ENCODE measurements at places on chromosomes 1 and 21. TPM values are rescaled to one million over a fixed set of nuclear protein-coding genes. Genes with fewer than 3 reads are reported as not detected.

GRCh38 chr1:221510793-221511503 is 230.9 kb downstream of the DUSP10 start:
- DNase-seq = no peak

GRCh38 chr1:223765719-223766340 is 53.5 kb downstream of the CAPN2 start:
- DNase-seq = no peak

GRCh38 chr1:52153010-52153409 is 11.1 kb downstream of the ZFYVE9 start:
- DNase-seq = no peak

DNA sequence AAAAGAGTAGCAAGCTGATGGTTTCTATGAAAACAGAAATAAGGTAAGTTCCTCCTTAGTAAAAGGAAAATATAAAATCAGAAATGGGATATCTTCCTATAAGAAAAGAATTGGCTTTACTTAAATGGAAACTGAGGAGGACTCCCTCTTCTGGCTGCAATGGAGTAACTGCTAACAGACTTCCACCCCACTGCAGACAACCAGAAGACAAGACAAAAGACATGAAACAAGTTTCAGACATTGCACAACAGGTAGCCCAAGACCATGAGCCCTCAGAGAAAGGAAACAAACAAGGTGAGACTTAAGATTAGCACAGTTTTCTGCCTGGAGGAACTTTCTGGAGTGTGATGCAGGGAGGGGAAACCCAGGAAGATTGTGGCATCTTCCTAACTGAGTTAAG is 17.0 kb upstream of the OLFML2B start:
- DNase-seq = no peak

DNA sequence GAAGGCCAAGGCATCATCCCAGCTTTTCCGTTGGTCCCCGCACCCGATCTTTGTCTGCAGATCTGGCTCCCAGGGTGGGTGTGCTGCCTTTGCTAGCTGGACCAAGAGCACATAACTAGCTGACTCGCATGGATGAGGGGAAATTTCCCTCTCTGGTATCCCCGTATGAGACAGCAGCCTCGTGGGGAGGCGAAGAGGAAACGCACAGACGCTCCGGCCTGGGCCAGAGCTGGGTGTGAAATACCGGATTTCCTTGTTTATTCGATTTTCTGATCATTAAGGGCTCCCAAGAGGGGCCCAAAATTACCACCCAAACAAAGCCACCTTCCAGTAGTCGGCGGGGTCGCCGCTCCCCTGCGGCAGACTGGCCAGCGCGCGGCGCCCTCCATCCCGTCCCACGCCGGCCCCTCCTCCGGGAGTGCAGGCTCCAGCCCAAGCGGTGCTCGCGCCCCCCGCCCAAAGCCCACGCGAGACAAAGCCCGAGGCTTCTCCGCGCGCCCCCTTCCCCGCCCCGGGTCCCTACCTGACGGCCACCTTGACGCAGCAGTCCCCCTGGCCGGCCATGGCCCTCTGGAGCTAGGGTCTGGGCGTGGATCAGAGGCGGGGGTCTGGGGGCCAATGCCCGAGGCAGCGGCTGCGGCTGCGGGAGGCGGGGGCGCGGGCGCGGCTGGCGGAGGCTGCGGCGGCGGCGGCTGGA is 546 bp downstream of the KIF21B start:
- no peak for DNase-seq

DNA sequence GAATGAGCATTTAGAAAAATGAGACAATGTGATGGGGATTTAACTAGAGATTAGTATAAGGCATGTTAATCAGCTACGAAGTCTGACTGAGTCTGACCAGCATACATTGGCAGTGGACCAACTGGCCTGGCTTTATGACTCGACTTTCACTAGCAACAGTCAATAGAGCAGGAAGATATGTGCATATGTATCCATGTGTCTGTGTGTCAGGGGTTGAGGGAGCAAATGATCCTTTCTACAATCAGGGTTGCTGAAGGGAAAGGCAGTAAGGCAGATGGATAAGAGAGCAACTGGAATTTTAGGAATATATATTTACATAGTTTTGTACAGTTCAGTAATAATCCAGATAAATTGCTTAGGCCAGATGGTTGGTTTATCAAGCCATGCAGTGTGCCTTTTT is 645.6 kb downstream of the PLA2G4A start:
- no peak for DNase-seq

DNA sequence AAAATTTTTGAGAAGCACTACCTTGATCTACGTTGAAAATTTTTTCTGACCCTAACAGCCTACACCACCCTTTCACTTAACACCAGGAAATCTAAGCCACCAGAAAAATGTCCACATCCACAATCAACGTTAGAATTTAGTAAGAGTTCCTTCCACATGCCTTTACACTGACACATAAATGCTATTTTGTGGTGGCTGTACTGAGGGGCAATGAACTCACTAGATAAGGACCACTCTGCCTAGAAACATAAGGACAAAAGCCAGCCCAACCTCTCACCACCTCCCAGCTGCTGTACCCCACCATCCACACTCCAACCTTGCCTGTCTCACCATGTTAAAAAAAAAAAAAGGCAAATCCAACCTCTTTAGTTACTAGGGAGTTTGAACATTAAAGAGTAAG is 29.8 kb downstream of the PARP1 start:
- no peak for DNase-seq

DNA sequence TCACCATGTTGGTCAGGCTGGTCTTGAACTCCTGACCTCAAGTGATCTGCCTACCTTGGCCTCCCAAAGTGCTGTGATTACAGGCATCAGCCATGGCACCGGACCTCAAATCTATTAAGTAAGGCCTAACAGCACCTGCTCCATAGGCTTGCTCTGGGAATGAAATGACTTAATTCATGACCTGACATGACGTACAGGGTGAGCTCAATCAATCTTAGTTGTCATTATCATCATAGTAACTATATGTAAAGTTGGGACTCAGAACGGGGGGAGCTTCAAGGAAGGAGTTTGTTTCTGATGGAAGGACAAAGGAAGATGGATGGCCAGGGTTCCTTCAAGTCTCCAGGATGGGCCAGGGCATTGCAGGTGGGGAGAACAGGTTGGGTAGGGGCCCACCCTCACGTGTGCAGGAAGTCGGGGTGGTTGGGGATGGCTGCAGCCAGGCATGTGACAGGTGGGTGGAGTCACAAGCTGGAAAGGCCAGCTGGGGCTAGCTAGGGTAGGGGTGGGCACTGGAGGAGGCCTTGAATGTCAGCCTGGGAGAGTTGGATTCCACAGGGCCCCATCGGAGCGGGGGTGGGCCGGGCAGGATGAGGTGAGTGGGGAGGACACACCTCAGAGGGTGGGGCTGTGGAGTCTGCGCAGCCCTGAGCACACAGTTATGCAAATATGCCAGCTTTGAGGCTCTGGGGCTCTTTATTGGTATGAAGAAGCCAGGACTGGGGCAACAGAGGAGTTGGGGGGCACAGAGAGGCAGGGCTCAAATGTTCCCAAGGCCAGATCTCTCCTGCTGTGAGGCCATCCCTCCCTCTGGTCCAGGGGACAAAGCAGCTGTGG is 9.6 kb downstream of the TRIM62 start:
- no peak for DNase-seq

DNA sequence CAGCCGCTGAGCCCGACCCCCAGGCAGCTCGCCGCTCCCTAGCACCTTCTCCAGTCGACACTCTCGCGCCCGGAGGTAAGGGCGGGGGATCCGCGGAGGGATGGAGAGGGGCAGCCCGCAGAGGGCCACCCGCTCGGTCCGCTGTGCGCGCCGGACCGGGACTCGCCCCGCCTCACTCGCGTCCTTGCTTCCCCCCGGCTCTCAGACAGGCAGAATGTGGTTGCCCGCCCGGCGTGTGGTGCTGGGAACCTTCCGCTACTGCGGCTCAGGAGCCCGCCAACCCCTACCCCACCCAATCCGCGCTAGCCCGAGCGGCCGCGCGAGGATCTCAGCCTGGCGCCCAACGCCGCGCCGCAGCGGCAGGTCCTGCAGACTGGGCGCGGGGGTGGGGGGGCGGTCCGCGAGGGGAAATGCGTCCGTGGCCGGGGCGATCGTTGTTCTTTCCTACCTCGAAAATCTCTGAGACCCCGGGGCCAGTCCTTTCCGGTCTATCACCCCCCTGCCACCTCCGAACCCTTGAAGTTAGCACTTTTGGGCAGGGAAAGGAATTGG is 404 bp downstream of the LRRC8C start:
- no peak for DNase-seq

DNA sequence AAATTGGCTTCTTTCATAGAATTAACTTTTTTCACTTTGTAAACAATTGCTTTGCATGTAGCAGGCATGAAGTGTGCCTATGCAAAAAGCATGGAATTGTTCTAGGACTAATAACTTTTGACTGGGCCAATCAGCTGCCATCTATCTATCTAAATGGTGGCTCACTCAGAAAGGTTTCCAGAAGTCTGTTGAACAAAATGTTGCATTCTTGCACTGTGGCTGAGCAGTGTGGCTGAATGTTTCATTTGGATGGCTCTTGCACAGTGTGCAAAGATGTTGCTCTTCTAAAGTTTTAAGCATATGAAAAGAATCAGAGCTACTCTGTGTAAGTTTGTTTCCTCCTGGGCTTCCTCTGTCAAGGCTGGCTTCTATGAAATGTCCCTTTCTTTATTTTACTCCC is 213.5 kb downstream of the KCTD3 start:
- no peak for DNase-seq

DNA sequence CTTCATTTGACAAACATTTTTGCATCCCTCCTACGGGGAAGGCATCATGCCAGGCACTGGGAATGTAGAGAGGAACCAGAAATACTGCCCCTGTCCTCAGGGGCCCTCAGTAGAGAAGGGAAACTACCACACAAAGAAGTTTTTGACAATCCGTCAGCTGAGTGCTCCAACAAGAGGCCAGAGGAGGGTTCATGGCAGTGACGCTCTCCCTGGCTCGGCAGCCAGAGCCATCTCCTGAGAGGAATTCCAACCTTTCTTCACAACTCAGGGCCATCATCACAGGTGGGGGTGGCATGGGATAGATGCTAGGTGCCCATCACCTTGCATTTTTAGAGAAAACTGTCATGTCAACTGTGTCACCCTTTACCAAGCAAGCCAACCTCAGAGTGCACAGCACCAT is 154.1 kb downstream of the HIVEP3 start:
- DNase-seq = no peak

DNA sequence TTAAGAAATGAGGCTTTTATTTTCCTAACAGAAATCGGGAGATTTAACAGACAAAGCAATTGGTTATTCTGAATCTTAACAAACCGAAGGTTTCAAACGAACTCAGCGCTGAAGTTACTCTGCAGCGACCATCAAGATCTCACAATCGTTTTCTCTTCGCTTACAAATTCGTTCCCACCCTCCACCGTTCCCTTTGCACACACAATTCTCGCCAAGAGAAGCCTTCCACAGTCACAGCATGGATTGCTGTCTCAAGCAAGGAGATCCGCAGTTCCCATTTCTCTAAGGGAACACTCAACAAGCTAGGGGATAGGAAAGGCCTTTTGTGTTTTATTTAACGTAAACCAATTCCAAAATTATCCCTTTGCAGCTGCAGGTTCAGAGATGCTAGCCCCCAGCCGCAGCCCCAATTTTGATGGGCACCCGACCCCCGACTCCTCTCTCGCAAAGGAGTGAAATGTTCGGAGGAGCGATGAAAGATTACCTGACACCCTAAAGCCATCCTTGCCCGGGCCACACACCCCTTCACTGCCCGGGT is 755 bp downstream of the FBXO42 start:
- no peak for DNase-seq

DNA sequence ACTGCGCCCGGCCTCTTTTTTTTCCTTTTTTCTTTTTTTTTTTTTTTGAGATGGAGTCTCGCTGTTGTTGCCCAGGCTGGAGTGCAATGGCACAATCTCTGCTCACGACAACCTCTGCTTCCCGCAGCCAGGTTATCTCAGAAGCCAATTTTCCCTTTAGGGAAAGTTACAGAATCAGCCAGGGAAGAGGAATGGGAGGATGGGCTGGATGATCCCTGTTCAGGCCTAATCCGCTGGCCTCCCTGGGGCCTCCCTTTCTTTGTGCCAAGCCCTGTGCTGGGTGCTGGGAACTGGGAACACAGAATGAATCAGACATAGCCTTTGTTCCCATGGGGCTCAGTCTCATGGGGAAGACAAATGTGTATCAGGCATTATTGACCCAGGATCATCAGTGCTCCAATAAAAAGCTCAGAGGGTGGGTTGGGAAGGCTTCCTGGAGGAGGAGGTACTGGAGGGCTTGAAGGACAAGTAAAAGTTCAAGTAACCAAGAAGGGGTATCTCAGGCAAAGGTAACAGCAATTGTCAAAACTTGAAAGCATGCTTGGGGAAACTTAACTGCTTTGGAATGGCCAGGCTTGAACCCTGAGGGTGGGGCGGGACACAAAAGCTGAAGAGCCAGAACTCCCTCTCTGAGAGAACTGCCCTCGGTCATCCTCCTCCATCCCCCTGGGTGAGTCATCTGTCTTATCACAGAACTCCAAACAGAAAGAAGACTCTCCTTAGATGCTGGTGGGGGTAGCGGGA is 14.3 kb downstream of the ECHDC2 start:
- DNase-seq = no peak

DNA sequence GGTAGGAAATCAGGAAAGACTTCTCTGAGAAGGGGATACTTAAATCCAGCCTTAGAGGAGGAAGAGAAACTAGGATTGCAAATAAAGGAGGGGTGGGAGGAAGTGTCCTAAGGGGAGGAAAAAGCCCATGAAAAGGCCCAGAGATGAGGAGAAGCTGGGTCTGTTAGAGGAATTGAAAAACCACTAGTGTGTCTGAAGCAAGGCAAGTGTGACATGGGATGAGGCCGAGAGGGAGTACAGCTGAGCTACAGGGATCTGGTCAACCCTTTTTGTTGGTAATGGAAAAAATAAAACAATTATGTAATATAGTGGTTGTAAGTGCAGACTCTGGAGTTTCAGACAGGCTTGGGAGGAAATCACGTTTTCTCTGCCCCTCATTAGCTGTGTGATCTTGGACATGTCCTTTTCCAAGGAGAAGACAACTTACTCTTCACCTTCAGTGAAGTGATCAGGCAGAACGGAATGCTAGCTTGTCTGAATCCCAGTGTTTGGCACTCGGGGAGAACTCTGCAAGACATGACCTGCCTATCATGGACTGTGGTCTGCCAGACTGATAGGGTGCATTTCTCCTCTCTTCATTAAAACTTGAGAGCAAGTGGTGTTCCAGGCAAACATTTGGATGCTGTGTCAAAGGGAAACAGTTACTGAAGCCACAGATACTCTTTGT is 7.4 kb upstream of the S100A10 start:
- DNase-seq = no peak

OR14K1 gene
- not detected for total RNA-seq

CCDC185 gene
- total RNA-seq = not detected

ABL2 gene
- total RNA-seq = 62.4 TPM

MANEAL gene
- total RNA-seq = 1.8 TPM

All from thoracic aorta (tissue), 2 donors.